ENCODE measurements at places on chromosomes 12 and 14. TPM values are rescaled to one million over a fixed set of nuclear protein-coding genes. Genes with fewer than 3 reads are reported as not detected.
A peak's percentile ranks its signal among the peaks of the same experiment; 100 is the strongest.

DNA sequence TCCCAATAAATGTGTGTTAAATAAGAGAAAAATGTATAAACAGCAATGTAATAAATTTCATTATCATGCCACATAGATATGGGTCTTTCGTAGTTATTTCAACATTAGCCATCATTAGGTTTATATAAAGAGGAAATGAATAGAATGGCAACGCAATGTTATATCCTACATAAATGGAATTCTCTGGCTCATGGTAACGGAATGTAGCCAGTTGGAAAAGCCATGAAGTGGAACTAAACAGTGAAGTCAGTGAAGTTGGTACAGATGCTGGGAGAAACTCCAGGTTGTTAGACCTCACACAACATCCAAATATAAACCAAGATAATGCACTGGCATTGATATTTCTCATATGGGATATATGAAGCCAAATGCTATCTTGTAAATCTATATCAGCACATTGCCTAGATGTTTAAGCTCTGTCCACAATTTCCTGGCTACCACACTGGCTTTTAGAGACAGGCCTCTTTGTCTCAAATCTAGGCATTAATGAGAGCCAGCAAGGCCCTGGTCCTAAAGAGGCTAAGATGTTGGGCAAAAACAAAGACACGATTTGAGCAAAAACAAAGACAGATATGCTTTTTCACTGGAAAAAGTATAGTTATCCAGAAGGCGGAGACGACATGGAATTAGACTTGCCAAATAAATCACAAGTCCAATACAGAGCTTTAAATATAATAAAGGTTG is 861.0 kb downstream of the RPS29 start:
- no peak for DNase-seq

NINJ2 gene
- 3.0 TPM for total RNA-seq

GRCh38 chr14:78181270-78181669 is 11.1 kb downstream of the NRXN3 start:
- DNase-seq = no peak

KNTC1 gene
- 12.0 TPM for total RNA-seq

GRCh38 chr12:66916189-66916588 is 237.3 kb upstream of the GRIP1 start:
- no peak for DNase-seq

NKX2-1 gene
- total RNA-seq = not detected

DNA sequence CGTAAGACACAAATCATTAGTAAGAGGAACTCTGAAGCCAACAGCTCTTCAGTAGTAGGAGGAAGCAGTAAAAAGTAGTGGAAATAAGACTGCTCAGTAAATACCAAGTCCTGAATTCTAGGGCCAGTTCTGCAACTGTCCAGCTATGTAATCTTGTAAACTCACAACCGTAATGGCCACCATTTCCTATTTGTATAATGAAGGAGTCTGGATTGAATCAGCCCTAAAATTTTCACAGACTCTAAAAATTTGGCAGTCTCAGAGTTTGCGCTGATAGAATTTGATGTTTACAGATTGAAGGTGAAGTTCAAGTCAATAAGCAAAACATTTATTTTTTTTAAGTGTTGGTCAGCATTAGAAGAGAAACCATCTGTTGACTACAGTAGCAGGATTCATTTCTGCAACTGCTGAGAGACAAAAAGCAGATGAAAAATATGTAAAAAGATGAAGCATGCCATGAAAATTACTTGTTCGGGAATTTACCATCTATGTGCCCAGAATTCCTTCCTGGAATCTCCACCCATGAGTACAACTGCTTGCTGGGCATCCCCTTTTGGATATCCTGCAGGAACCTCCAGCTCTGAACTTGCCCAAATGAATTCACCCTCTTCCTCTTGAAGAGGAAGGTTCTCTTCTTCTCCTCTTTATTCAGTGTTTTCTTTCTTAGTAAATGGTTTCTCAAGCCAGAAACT is 47.5 kb downstream of the GALNT4 start:
- no peak for DNase-seq

DNA sequence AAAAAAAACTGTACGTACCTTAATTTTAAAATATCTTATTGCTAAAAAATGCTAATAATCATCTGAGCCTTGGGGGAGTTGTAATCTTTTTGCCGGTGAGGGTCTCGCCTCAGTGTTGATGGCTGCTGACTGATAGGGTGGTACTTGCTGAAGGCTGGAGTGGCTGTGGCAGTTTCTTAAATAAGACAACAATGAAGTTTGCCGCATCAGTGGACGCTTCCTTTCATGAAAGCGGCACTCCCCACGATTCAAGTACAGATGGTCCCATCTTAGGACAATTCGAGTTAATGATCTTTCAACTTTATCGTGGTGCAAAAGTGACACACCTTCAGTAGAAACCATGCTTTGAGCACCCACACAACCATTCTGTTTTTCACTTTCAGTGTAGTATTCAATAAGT is 7.6 kb upstream of the PLD4 start:
- no peak for DNase-seq

TMEM120B gene
- 2.7 TPM for total RNA-seq

DNA sequence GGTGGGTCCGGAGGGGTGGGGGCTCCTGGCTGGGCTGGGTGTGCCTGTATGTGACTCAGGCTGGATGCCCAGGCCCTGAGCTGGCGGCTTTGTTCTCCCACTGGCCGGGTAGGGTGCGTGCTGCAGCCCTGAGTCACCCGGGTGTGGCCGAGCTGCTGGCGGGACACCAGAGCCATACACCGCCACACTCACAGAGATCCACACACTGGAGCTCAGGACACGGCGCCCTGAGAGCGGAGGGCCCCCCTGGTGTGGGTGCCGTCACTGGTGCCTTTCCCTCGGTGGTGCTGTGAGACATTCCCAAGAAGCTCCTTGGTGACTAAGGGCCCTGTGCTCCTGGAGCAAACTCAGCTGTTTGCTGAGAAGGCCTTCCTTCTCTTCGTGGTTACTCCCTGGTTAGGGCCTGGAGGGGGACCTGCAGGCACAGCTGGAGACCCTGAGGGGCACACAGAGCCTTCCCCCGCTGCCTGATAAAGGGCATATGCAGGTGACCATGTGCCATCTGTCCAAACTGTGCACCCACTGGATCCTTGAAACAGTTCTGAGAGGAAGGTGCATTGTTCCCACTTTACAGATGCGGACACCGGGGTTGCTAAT is 44.3 kb downstream of the KRT80 start:
- peak; percentile 56 for DNase-seq

TMEM119 gene
- total RNA-seq = 1.6 TPM

PRIMA1 gene
- 1.1 TPM for total RNA-seq

GRCh38 chr12:25162866-25163265 is 32.1 kb downstream of the DNAI7 start:
- DNase-seq = no peak

PLCZ1 gene
- total RNA-seq = not detected

IL22 gene
- not detected for total RNA-seq

TNS2 gene
- total RNA-seq = 10.8 TPM

TAOK3 gene
- 13.7 TPM for total RNA-seq

GRCh38 chr12:67765776-67766766 is 117.5 kb downstream of the DYRK2 start:
- DNase-seq = no peak

GRCh38 chr14:62118461-62118860 is 356.2 kb downstream of the SNAPC1 start:
- DNase-seq = no peak

CLEC4D gene
- 0.12 TPM for total RNA-seq

GRCh38 chr12:106954462-106955376 is 988 bp upstream of the TMEM263 start:
- no peak for DNase-seq

SLCO1C1 gene
- total RNA-seq = not detected

- DNase-seq = no peak
Observed at GRCh38 chr12:115312901-115313300, 628.9 kb upstream of the TBX3 start.

DNA sequence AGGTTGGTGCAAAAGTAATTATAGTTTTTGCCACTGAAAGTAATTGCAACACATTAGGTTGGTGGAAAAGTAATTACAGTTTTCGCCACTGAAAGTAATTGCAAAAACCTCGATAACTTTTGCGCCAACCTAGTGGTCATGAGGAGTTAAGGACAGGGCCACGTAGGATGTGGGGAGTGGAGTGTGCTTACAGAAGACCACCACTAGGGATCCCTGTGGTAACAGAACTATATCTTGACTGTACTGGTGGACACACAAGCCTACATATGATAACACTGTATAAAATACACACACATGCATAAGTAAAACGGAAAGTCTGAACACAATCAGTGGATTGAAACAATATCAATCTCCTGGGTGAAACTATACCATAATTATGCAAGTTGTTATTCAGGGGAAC is 187.4 kb upstream of the ABCD2 start:
- DNase-seq = no peak

SUPT16H gene
- 24.8 TPM for total RNA-seq

CAPZA3 gene
- total RNA-seq = not detected

POTEG gene
- total RNA-seq = not detected

GRCh38 chr12:25884024-25884919 is 74.2 kb upstream of the RASSF8 start:
- no peak for DNase-seq

- DNase-seq = no peak
Observed at GRCh38 chr14:23675906-23676305, 39.7 kb downstream of the DHRS2 start.

GRCh38 chr14:44928793-44929192 is 33.0 kb downstream of the KLHL28 start:
- DNase-seq = no peak

NRL gene
- 2.9 TPM for total RNA-seq

DNA sequence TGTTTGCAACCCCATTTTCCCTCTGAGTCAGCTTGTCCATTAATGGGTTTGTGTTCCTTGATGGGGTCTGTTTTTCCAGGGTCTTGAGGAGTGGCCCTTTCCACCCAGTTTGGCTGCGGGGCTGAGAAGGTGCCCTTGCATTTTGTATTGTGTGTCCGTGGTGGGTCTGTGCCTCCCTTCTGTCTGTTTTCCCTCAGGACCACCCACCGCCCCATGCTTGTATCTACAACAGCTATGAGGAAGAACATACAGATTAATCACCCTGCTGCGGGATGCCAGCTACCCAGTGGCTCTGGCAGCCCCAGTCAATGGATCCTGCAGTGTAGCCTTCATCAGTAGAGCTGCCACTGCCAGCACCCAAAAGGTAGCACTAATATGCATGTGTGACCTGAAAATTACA is 235.7 kb downstream of the CACNA1C start:
- no peak for DNase-seq

ASCL1 gene
- not detected for total RNA-seq

- DNase-seq = no peak
Observed at GRCh38 chr12:111440631-111441030, 34.9 kb downstream of the SH2B3 start.

DNA sequence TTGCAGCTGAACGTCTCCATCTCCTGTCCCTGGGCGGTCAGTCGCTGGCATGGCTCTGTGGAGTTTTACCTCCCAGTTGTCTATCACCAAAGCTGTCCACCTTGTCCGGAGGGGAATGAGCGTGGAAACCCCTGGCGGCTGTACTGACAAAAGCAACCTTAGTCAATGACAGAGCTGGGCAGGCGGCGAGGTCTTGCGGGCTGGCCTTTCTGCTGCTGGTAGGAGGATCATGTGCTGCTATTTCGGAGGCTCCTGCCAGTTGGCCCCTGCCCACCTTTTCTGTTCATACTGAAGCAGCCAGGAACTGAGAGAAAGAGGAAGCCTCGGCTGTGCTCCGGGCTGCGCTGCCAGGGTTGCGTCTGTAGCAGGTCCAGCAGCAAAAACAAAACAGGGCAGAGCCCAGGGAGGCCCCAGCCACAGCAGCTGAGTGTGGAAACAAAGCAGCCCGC is 57.7 kb downstream of the HMGA2 start:
- DNase-seq = no peak

DNA sequence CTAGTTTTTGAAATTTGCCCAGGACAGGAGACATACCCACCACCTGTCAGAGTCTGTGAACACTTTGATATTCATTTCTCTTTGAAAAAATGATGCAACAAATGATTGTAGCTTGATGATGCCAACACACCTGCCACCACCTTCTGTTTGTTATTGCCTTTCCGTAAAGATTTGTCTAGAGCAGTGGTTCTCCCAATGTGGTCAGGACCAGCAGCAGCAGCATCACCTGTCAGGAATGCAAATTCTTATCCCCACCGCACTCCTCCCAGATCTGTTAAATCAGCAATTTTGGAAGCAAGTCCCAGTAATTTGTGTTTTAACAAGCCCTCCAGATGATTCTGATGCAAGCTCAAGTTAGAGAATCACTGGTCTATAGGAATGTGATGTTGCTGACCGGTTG is 9.9 kb downstream of the CCDC175 start:
- no peak for DNase-seq

GRCh38 chr14:90570461-90570860 is 173.6 kb downstream of the CALM1 start:
- no peak for DNase-seq

GRCh38 chr14:54497224-54497623 is 8.4 kb upstream of the GMFB start:
- DNase-seq = no peak

DNA sequence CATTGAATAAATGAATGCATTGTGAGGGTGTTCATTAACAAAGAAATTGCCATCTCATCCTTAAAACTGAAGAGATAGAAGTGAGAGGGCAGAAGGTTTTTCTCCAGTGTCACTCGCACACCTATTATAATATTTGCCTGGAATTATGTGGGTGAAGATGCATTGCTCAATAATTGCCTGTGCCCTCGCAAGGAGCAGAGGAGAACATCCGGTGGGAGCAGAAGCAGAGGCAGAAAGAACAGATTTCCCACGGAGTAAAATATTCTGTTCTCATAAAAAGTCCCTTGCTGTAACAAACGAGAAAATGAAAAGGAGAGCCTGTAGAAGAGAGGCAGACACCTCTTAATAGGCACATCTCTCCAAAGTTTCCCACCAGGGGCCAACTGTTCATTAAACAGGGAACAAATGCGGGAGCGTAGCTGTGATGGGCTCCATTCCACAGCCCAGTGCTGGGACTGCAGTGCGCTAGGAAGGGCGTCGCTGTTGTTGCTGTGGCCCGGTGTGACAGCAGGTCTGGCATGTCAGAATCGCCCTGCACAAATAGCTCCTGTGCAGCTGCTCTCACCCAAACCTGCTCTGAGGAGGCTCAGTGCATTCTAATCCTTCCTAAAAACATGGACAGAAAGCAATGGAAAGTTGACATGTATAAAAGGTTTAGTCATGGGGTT is 359.8 kb downstream of the APAF1 start:
- DNase-seq = no peak

All from esophagus squamous epithelium (tissue), 5 donors.